ENCODE measurements at places on chromosomes 12 and 14.
A peak's percentile ranks its signal among the peaks of the same experiment; 100 is the strongest.

DNA sequence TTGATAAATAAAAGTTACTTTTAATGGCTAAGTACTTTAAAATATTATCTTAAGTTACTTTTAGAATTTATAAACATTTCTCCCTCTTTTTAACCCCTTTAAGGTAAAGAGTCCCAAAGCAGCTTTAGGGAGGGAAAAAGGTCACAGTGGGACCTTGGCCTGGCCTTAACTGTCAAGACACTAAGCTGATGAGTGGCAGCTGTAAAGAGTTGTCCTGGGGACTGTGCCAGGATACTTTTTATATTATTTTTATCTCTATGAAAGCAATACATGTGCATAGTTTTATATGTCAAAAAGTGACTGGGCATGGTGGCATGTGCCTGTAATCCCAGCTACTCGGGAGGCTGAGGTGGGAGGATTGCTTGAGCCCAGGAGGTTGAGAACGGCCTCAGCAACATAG is 94.2 kb upstream of the RESF1 start:
- no peak for DNase-seq

- DNase-seq = no peak
Observed at GRCh38 chr12:90995010-90995409, 9.8 kb downstream of the EPYC start.

DNA sequence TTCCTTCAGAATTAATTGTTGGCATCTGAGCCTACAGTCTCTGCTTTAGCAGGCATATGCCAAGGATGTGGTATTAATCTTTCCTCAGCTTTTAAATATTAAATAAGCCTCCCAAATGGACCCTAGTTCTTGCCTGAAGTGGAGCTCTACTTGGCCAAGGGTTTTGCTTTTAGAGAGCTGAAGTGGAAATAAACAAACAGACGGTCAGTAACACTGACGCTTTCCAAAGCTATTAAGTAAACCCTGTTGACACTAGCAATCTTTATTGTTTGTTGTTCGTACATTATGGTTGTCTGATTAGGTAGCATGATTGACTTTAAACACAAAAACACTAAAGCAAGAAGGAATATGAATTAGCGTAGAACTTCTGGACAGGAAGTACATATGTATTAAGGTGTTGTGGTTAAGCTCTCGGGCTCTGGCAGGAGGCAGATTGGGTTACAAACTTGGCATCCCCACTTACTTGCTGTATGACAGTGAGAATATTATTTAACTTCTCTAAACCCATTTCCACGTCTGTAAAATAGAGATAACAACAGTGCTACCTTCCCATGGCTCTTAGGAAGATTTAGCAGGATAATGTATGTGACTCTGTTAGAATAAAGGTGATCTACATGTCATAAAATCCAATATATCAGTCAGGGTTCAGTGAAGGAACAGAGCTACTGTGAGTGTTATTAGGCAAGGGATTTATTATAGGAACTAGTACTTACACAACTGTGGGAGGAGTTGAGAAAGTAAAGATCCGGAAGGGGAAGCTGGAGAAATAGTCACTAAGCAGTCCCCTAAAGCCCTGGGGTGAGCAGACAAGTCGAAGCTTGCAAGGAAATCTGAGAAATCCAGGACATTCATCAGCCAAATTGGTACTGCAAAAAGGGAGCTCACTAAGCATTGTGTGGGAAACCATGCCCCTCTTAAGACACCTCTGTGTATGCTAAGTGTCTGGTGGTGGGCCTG is 92.2 kb upstream of the ATF7IP start:
- DNase-seq = peak; percentile 23

DNA sequence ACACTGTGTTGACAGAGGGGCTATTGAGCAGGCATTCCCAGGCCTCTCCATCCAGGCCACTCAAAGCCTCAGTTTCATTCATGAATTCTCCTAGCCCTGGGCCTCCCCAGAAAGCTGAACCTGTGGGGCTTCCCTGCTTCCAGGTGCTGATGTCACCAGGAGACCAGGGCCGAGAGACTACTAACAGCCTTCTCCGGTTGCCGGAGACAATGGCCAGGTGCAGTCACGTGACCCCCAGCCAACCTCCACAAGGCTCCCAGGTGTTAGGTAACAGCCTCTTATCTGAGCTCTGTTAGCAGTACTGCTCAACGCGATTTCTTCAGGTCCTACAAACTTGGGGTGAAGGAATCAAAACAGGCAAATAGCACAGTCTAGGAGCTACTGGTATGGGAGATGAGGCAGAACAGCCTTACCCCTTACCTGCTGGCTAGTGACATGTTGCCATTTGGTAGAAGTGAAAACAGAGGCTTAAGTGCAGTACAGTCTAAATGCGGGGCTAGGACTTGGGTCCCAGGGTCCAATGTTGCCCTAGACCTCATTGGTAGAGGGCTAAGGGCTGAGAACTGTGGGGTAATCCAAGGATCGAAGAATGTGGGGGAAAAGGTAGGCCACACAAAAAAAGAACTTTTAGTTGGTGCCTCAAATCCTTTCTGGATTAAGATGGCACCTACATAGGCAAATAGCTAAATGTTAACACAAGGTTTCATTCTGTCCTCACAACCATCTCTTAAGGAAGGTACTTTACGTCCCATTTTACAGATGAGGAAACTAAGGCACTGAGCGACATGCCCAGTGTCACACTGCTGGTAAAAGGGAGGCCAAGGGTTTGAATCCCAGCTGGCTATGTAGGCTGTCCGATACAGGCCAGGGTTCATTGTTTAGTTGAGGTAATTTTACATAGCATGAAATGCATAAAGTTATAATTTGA is 3.8 kb downstream of the CCDC88C start:
- DNase-seq = no peak

DNA sequence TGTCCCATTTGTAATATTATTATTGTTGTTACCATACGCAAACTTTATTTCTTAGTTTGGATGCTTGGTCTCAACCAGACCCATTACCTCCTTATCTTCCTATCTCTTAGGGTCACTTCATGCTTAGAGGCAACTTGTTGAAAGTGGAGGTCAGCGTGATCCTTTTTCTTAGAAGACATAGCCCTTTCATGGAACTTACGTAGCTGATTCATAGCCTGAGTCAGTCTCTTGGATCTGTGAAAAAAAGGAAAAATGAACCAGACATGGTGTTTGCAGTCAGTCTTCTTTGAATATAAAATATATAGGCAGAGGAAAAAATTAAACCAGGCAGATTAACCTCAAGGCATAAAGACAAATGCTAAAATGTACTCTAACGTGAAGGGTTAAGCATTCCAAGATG is 613.7 kb downstream of the DIO2 start:
- DNase-seq = no peak

- DNase-seq = no peak
Observed at GRCh38 chr12:18899678-18900317, 161.9 kb downstream of the CAPZA3 start.

DNA sequence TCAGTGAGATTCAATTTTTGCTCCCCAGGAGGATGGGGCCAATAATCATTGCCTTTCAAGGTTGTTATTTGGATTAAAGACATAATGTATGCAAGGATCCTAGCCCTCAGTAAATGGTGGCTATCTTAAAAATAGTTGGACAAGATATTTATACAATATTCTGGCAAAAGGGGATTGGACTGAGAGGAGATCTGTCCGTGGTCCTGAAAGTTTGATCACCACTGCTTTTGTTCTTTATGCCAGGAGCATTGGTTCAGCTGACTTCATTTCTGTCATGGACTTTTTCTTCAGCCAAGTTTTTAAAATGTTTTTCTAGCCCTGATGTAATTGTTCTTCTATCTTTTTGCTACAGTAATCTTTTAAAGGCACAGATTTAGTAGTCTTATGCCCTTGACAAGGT is 70.2 kb upstream of the TCL1A start:
- DNase-seq = peak; percentile 1

GRCh38 chr14:58460772-58461171 is 33.3 kb downstream of the KIAA0586 start:
- no peak for DNase-seq

DNA sequence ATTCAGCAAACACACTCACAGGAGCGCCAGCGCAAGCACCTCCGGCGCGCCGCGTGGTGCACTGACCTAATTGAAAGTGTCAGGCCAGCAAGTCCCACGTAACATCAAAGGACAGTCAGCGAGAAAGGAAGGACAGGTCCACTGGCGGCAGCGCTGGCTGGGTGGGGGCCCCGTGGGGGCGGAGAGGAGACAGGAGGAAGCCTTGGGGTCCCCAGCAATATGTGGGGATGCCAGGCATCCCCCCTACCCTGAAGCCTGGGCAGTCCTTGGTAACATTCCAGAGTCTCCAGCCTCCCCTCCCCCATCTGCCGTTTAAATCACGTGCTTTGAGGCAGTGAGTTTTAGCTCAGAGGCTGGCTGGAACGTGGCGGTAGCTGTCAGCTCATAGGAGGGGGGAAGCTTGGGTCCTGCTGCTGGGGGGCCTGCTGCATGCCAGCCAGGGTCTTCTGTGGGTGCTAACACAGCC is 159.2 kb downstream of the CALM1 start:
- DNase-seq = no peak

GRCh38 chr12:52042706-52043385 is 8.4 kb upstream of the NR4A1 start:
- DNase-seq = no peak

DNA sequence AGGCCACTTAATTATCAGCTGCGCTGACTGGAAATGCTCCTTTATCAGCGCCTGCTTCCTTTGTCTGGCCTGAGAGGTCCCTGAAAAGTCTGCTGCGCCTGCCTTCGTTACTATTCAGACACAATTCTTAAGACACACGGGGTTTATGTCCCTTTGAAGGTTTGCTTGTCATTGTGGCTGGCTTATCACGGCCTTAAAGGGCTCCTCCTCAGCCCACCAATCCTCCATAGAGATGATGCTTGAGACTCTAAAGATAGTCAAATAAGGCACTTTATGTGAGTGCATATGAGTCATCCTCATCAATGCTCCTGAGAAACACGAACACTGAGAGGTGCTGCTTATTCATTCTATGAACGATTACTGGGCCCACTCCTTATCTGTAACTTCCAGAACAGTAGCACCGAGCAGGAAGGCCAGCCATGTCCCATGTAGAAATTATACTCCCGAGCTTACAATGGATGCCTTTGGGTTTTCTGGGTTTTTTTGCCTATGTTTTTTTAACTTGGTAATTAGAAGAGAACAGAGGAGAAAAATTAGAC is 1268.2 kb upstream of the TMEM132C start:
- no peak for DNase-seq

GRCh38 chr14:65791191-65791981 is 378.9 kb downstream of the FUT8 start:
- DNase-seq = no peak

GRCh38 chr12:94150240-94151121 is 2.1 kb downstream of the PLXNC1 start:
- DNase-seq = no peak

DNA sequence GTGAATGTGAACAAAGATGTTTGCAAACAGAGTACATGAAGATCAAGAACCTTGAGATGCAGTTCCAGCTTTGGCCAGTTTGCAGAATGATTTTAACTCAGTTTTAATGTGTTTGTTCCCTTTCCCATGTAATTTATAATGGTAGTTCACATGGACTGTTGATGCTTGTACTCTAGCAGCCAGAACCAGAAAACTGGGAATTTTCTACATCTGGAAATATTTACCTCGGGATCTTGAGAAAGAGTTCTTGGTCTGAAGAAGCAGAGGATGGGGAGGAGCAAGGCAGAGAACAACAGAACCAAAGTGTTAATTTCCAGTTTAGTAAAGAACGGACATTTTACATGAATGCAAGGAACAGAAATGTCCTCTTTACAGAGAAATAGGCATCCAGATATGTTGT is 37.0 kb upstream of the PMCH start:
- no peak for DNase-seq
